ENCODE measurements at places on chromosomes 6 and 20.
A peak's percentile ranks its signal among the peaks of the same experiment; 100 is the strongest.

GRCh38 chr6:142367501-142368018 lies 65.8 kb downstream of the ADGRG6 start:
- no peak for DNase-seq

GRCh38 chr20:39913274-39913673 lies 775.8 kb downstream of the MAFB start:
- no peak for DNase-seq

GRCh38 chr6:118207947-118208346 lies 300.9 kb downstream of the SLC35F1 start:
- no peak for DNase-seq

DNA sequence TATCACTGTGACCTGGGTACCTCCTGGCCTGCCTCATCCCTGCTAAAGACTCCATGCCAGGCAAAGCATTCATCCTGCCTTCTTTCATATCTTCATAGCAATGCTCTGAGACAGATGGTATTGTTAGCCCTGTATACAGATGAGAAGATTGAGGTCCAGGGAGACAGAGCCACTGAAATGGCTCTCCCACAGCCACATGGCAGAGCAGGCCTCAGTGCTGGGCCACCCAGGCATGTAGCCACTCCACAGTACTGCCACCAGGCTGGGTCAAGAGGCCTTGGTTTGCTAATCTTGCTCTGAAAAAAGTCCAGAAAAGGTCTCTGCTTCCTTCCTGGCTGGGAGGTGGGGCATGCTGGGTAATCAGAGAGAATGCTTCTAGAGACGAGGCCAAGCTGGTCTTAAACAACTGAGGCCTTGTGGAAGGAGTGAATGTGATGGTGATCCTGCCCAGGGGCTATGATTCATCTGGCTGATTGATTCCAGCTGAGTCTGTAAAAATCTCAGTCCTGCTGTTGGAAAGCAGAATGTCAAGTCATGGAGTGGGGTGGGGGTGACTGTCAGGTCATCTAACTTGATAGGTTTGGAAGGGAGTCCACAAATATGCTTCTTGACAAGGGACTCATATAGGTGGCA lies 29.8 kb downstream of the HM13 start:
- DNase-seq, result no peak

DNA sequence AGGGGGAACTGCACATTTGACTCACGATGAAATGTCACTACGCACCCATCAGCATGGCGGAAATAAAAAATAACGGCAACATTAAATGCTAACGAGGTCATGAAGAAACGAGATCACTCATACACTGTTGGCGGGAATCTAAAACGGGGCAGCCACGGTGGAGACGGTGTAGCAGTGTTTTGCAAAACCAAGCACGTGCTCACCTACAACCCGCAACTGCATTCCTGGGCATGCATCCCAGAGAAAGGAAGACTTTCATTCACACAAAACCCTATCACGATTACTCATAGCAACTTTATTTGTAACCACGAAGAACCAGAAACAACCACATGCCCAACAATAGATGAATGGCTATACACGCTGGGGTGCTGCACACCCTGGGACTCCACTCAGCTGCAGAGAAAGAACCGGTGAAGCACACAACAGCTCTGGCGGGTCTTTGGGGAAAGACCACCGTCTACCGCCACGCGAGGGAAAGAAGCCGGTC lies 77.0 kb downstream of the YTHDF1 start:
- DNase-seq, result no peak

GRCh38 chr6:79868098-79868722 lies 79.1 kb downstream of the ELOVL4 start:
- no peak for DNase-seq

GRCh38 chr6:93677264-93677965 lies 258.1 kb upstream of the EPHA7 start:
- DNase-seq, result no peak

DNA sequence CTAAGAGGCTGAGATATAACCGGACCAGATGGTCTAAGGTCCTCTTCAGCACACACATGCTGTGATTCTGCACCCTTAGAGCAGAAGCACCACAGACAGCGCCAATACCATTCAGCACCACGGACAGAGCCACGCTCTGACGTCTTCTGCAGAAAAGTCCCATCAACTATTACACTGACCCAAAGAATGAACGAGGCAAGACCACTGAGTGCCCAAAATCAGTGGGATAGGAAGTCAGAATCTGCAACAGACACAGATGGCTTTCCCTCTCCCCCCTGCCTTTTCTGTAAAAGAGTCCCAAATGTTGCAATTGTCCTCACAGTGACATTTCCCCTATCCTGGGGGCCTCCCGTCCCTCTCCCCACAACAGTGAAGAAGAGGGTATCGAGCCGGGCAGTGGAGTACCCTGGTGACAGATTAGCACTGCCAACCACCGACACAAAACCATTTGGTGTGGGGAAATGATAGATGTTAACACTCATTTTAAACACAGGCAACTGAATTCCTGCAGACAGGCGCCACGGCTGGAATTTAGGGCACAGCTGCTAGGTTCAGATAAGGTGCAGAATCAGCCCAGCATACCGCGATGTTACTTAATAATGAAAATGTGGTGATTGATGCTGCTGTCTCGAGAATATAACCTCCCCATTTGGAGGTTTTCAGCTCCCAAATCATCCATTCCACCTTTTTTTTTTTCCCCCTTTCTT lies 66.6 kb upstream of the CTNNBL1 start:
- no peak for DNase-seq

GRCh38 chr6:156851454-156851921 lies 74.3 kb downstream of the ARID1B start:
- no peak for DNase-seq

DNA sequence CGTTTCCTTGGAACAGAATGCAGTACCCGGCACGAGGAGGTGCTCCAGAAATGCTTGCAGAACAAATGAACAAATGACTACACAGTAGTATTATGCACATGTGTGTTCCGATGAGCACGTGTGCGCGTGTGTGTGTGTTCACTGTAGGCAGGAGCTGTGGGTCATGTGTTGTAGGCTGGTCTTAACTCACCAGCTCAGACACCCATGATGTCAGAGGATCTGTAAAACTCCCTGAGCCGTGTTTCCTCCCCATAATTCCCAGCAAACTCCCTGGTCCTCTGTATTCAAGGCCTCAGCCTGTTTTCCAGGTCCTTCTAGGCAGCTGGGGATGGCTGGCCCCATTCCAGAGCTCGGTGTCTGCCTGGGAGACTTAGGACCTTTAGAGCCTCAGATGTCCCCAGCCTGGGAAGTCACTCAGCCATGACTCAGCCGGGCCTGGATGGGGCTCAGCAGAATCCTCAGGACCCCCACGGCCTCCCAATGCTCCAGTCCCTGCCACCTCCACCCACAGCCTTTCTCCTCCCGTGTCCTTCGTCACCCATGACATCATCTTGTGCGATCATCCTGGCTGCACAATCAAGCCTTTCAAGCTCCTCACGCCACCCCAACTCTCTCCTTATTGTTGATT lies 475.0 kb upstream of the SULF2 start:
- DNase-seq, result no peak

- no peak for DNase-seq
These were observed 309.4 kb downstream of the UTRN start for GRCh38 chr6:144594585-144594984.

- DNase-seq, result no peak
These were observed 194.2 kb downstream of the SLC35F1 start for GRCh38 chr6:118101220-118101619.

- no peak for DNase-seq
These were observed 139.2 kb upstream of the SASH1 start for GRCh38 chr6:148203281-148203925.

- no peak for DNase-seq
These were observed 325.2 kb upstream of the NT5E start for GRCh38 chr6:85124472-85125354.

DNA sequence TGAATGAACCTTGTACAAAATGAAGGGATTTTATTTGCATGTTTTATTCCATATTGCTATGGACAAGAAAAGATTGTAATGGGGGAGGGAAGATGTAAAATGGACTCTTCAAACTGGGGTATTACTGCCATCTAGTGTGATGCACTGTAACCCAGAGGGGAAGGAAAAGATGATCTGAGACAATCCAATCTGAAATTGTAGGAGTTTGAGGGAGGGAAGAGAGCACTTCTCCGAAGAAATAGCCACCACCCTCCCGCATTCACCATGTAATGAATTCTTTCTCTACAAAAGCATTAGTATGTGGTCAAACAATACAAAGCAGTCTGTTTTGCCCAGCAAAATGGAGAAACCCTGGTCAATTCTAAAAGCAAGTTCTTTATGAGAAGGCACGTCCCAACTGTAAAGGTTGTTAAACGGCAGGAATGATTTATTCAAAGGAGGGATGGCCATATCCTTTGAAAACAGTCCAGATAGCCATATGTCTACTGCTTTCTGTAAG lies 679.5 kb upstream of the NRSN1 start:
- DNase-seq, result no peak

DNA sequence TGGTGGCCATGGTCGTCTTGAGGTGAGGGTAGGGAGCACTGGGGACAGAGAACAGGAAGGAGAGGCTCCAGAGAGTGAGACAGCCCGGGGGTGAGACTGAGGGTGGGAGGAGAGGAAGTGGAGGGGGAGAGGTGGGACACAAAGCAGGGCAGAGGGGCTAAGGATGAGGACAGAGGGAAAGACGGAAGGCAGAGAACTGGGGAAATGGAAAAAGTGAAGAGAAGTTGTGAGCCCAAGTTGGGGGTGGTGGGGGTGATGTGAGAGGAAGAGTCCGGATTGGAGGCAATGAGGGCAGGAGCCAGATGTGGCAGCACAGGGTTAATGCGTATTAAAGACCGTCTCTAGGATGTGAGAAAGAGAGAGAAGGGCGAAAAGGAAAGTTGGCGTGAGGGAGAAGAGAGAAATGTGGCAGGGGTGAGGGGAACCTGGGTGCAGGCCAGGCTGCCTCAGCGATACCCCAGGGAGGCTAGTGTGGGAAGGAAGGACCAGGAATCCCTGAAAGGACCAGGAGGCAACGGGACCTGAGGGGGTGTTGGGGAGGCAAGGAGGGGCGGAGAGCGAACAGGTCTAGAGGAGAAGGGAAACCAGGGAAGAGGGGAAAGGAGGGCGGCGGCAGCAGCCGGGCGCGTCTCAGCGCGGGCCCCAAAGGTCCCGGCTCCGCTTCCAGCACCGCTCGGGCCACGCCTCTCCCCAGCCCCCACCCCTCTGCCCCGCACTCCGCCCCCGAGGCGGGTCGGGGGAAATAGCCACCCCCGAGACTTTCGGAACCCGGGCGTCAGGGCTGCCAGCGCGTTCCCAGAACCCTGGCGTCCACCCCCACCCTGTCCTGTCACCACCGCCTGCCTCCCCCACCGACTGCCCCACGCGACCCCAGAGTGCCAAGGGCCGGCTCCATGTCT lies at the start of gene PPP1R18:
Gene PPP1R18, minus strand, starts transcription at position 637 of the 899 bp plus-strand sequence. Its CDS starts 627 bp downstream, at position 10.
- DNase-seq, result peak; percentile 72

GRCh38 chr6:298233-299103 lies 6.2 kb downstream of the DUSP22 start:
- DNase-seq, result no peak

GRCh38 chr6:75532521-75532920 lies 38.9 kb upstream of the FILIP1 start:
- no peak for DNase-seq

DNA sequence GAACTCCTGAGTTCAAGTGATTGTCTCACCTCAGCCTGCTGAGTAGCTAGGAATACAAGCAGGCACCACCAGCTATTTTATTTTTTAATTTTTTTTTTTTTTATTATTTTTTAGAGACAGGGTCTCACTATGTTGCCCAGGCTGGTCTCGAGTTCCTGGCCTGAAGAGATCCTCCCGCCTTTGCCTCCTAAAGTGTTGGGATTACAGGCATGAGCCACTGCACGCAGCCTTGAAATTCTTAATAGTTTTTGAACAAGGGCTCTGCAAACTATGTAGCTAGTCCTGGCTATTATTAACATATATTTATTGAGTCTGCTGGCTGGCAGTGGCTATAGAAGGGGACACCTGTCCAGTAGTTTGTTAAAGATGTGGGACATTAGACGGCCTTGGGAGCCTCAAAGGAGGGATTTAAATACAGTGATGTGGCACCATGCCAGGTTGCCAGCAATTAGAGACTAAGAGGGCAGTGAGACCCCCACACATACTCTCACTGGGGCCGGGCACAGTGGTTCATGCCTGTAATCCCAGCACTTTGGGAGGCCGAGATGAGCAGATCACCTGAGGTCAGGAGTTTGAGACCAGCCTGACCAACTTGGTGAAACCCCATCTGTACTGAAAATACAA lies 21.1 kb upstream of the TAF8 start:
- DNase-seq, result no peak

- DNase-seq, result no peak
These were observed 453.1 kb upstream of the SLC35B3 start for GRCh38 chr6:8888468-8888867.

GRCh38 chr6:15398633-15399275 lies 152.9 kb downstream of the JARID2 start:
- no peak for DNase-seq

- DNase-seq, result no peak
These were observed 4.6 kb upstream of the DST start for GRCh38 chr6:56647172-56647762.

- no peak for DNase-seq
These were observed 78.4 kb downstream of the PREP start for GRCh38 chr6:105324386-105324950.

GRCh38 chr6:132382630-132383175 lies 18.6 kb downstream of the MOXD1 start:
- DNase-seq, result no peak

GRCh38 chr6:87925373-87926060 lies 122.1 kb upstream of the SPACA1 start:
- DNase-seq, result no peak

DNA sequence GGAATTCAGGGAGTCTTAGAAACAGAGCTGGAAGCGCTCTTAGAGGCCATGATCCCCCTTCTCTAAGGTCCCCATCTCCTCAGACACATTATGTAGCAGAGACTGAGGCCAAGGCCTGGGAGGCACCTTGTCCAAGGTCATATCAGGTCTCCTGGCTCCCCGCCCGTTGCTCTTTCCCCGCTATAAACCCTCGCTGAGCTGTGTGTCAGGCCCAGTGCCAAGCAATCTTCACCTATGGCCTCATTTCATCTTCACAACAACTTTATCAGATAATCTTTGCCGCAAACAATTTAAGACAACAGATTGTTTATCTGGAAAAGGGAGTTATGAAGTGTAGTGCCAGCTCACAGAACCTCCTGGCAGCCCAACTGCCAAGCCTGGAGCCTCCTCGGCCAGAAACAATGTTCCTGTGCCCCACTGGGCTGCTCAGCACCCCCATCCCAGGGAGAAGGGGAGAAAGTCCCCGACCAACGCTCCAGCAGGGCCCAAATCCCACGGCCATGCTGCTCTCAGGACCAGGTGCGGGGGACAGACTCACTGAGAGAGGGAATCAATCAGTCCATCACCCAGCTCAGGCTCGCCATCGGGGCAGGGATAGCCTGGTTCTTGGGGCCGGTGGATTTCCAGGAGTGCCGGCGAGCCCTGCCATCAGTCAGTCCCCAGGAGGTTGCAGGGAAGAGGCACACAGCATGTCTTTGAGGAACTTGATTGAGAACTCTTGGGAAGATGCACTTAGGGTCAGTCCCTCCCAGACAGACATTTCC lies 16.9 kb upstream of the FANCE start:
- DNase-seq, result no peak

DNA sequence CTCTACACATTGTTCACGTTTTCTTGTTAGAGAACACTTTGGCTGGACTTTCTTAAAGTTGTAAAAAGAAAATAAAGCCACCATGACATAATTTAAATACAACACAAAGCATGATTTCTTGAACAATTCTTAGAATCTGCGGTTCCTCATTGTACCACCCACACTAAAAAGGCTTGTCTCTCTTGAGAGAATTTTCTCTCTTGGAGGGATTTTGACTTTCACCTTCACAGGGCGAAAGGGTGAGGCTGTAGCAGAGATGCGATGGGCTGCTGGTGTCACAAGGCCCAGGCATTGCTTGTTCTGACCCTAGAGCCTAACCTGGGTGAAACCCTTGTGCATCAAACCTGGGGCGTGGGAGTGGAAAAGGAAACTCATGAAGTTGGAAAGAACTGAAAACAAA lies 122.7 kb upstream of the RIPOR2 start:
- no peak for DNase-seq
